ENCODE measurements at places on chromosomes 5 and 9.

DNA sequence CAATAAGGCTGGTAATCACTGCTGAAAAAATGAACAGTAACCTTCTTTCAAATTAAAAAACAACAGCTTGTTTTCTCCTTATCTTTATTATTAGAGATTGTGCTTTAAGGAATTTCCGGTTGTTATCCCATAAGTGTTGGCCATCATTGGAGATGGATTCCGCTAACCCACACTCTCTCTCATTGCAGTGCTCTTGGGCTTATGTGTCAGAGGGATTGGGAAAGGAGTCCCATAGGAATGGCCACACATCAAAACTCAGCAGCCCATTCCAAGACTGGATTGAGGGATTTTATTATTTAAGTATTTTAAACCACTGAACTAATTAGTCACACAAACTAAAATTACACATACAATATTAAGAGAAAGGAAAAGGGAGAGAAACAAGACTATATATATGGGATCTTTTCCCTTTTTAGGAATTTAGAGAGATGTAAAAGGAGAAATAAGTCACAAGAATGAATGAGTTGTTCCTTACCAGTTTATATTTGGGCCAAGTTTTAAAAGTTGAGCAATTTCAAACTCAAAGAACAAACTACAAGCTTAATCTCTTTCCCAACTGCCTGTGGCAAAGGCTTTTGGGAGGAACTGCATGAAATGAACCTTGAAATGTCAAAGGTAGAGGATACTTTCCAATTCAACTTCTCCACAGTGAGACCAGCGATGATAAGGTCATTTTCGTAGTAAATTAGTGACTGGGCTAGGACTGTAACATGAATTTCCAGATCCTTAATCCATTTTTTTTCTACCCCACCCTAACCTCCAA is 2.4 kb downstream of the SPINK6 start:
- DNase-seq, result no peak

DNA sequence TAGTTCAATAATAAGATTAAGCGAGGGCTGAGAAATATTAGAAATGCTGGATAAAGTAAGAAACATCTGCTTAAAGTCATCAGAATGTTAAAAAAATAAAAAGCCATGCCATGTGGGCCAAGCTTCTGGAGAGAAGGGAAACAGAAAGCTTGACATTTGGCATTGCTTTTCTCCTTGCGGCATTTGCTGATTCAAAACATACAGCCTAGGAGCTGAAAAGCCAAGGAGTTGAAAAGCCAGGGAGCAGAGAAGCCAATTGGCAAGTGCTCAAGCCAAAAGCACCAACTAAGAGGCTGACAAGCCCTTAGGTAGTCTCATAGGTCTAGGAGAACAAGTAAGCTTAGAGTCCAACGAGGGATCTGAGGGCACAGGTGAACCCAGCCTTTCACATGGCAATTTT is 754.3 kb downstream of the TLE4 start:
- DNase-seq, result no peak

DNA sequence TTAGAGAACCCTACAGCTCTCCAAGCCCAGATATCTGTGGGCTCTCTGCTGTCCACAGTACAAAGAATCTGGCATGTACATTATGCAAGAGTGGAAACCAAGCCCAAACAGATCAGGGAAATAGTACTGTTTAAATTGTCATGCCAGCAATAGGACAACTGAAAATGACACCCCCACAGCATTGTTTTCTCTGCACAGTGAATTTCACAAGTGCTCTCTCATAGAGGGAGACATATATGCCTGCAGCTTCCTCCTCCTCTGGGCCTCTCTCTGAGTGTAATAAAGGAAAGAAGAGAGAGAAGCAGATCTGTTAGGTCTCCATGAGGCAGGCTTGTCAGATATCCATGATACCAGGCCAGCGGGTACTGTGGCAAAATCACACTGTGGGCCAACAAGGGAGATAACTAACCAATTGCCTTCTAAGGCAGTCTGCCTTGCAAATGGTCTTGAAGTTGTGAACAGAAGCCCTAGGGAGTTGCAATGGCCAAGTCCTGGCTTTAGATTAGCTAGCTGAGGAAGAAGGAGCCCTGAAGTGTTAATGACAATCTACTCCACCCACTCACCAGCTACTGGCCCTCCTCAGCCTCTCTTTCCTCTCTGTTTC is 54.4 kb upstream of the JMY start:
- no peak for DNase-seq

DNA sequence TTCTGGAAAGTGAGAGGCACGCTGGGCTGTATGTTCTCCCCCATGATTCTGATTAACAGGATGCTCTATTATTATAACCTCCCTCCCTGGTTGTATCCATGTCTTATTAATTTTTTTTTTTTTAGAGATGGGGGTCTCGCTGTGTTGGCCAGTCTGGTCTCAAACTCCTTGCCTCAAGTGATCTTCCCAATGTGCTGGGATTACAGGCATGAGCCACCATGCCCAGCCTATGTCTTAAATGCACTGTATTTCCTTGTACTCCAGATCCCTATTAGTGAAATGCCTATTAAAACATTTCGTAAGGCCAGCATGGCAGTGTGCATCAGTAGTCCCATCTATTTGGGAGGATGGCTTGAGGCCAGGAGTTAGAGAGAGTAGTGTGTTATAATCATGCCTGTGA is 7.0 kb downstream of the TIGD6 start:
- no peak for DNase-seq

DNA sequence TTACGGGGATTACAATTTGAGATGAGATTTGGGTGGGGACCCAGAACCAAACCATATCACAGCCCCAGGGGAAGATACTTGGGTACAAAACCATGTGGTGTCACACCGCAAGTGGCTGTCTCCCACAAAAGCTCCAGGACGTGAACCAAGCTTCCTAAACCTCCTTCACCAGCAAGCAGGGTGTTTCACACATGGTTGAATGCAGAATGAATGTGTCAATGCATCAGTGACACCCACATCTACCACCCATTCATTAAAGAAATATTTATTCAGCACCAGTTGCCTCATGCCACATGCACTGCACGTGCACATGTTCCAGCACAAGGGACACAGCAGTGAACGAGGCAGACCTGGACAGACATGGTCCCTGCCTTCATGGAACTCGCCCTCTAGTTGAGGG is 70.9 kb upstream of the SPOCK1 start:
- no peak for DNase-seq

DNA sequence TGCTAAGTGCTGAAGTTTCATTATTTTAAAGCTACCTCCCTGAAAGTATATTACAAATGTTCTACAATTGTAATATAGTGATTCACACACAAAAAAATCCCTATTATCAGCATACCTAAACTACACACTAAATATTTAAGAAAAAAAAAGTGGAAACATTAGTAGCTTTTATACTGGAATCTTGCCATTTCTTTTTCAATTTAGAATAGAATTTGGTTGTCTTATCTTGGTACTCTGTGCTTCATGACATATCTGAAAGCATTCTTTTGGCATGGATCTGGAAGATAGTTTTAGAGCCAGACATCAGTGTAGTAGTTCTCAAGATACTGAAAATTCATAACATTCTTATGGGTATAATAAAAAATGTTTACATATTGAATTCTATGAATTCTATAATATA is 35.0 kb downstream of the SLC1A3 start:
- no peak for DNase-seq

- no peak for DNase-seq
Observed at GRCh38 chr9:93505541-93506132, 52.3 kb upstream of the FAM120AOS start.

GRCh38 chr9:35656831-35657545 is 831 bp downstream of the RMRP start:
- no peak for DNase-seq

GRCh38 chr5:97762483-97762882 is 579.4 kb upstream of the RIOK2 start:
- no peak for DNase-seq

GRCh38 chr9:124906966-124907365 is 33.9 kb downstream of the GOLGA1 start:
- no peak for DNase-seq

- DNase-seq, result no peak
Observed at GRCh38 chr9:35827486-35827885, 1.0 kb downstream of the FAM221B start.

- no peak for DNase-seq
Observed at GRCh38 chr9:102587281-102587680, 407.9 kb upstream of the CYLC2 start.

GRCh38 chr9:84330246-84330645 is 10.3 kb downstream of the SLC28A3 start:
- DNase-seq, result no peak
